ENCODE measurements at places on chromosomes 7 and 10. TPM values are rescaled to one million over a fixed set of nuclear protein-coding genes. Genes with fewer than 3 reads are reported as not detected.

MARVELD1 gene
- total RNA-seq, result 36.8 TPM

MSMB gene
- total RNA-seq, result not detected

HOXA7 gene
- total RNA-seq, result 4.9 TPM

SFXN4 gene
- 46.0 TPM for total RNA-seq

LRRTM3 gene
- total RNA-seq, result not detected

CRHR2 gene
- not detected for total RNA-seq

ECHDC3 gene
- 9.0 TPM for total RNA-seq

SEMA3A gene
- total RNA-seq, result 6.3 TPM

GJD4 gene
- total RNA-seq, result not detected

MYO3A gene
- total RNA-seq, result not detected

CYP2C9 gene
- not detected for total RNA-seq

AQP1 gene
- total RNA-seq, result 0.44 TPM

ACSM6 gene
- total RNA-seq, result not detected

PEX1 gene
- 6.1 TPM for total RNA-seq

ZDHHC4 gene
- 48.9 TPM for total RNA-seq

PRKAR1B gene
- total RNA-seq, result 25.9 TPM

CPA2 gene
- not detected for total RNA-seq

SPDYE6 gene
- not detected for total RNA-seq

OPN1SW gene
- total RNA-seq, result not detected

SPDYE2 gene
- not detected for total RNA-seq

GRK5 gene
- total RNA-seq, result 14.6 TPM

SEPTIN14 gene
- total RNA-seq, result not detected

MMRN2 gene
- total RNA-seq, result 0.91 TPM

HYAL4 gene
- not detected for total RNA-seq

SKIDA1 gene
- 1.3 TPM for total RNA-seq

FOXI2 gene
- total RNA-seq, result not detected

CFAP70 gene
- total RNA-seq, result 0.19 TPM

ANKRD61 gene
- total RNA-seq, result 0.50 TPM

PKD2L1 gene
- 0.15 TPM for total RNA-seq

LEP gene
- total RNA-seq, result not detected

LIPJ gene
- total RNA-seq, result not detected

EVX1 gene
- not detected for total RNA-seq

NPFFR1 gene
- total RNA-seq, result 0.01 TPM

TMEM273 gene
- not detected for total RNA-seq

SP4 gene
- 1.6 TPM for total RNA-seq

ENTPD1 gene
- 0.05 TPM for total RNA-seq

DNAJB6 gene
- total RNA-seq, result 124 TPM

UNC5B gene
- total RNA-seq, result 0.87 TPM

OR2A7 gene
- not detected for total RNA-seq

AEBP1 gene
- total RNA-seq, result not detected

ITPRID1 gene
- total RNA-seq, result not detected

COBL gene
- 4.9 TPM for total RNA-seq

NEURL1 gene
- total RNA-seq, result 0.20 TPM

OR2A42 gene
- not detected for total RNA-seq

CUX1 gene
- 49.8 TPM for total RNA-seq

TMEM196 gene
- total RNA-seq, result not detected

PTPRZ1 gene
- not detected for total RNA-seq

NKX1-2 gene
- total RNA-seq, result 0.04 TPM
